DMS 273 treated with DMSO at 0.1 percent for 48 hours (cell line): ENCODE measurements at places on chromosomes 3 and 15.

GRCh38 chr3:143070977-143071551, 48.5 kb upstream of the CHST2 start:
- DNase-seq = no peak

- no peak for DNase-seq
Observed at GRCh38 chr3:183690402-183690995, 7.1 kb upstream of the YEATS2 start.

DNA sequence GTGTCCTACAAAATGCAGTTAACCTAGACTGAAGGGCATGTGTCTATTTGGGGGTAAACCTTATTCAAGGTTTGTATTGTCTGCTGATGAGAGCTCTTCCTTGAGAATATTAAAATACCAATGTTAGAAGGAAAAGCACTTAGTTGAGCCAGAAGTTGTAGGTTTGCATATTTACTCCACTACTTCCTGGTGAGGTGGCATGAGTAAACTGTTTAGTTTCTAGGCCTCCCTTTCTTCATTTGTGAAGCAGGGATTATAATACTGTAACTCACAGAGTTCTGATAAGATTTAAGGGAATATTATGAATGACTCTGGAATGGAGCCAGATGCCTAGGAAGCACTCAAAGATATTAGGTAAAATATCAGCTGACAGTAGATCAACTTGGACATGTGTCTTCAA, 46.7 kb downstream of the CD200R1L start:
- DNase-seq = no peak

DNA sequence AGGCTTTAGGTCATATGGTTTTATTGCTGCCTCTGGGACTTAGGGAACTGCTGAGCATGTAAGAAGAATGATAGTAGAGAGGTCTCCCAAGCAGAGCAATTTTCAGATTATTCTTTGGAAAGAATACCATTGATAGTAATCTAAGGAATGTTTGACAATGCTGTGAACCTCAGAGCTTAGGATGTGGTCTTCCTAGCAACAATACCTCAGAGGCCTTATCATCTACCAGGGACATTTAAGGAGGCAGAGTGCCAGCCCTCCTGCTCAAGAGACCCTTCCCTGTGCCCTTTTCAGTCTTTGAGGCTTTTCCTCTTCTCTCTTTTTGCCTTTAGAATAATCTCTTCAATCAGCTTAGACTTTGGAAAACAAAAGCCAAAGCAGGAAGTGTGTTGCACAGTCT, 272.1 kb downstream of the OXSM start:
- no peak for DNase-seq

GRCh38 chr3:98746882-98747281, 16.3 kb upstream of the ST3GAL6 start:
- no peak for DNase-seq

DNA sequence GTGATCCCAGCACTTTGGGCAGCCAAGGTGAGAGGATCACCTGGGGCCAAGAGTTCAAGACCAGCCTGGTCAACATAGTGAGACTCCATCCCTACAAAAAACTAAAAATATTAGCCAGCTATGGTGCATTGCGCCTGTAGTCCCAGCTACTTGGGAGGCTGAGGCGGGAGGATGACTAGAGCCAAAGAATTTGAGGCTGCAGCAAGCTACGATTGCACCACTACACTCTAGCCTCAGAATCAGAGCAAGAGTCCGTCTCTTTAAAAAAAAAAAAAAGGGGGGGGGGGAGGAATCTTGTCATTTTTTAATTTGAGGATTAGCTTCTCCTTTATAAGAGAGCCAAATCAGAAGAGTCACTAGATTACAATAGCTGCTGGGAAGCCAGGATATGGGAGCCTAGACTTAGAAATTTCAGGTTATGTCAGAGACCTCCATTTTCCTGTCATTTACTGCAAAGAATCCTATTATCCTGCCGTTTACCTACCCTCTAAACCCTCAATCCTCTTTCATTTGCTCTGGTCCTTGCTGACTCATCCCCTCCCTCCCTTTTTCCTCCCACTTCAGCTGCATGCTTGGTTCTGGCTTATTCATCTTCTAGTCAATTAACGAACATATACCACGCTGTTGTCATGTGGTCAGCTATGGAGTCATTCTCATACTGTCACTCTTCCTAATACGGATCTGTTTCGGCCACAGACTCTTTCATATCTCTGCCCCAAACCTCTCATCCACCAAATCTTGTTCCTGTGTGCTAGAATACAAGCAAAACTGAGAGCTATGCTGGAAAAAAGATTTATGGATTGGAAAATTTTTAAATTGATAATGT, 83.8 kb upstream of the PPIB start:
- DNase-seq = no peak

DNA sequence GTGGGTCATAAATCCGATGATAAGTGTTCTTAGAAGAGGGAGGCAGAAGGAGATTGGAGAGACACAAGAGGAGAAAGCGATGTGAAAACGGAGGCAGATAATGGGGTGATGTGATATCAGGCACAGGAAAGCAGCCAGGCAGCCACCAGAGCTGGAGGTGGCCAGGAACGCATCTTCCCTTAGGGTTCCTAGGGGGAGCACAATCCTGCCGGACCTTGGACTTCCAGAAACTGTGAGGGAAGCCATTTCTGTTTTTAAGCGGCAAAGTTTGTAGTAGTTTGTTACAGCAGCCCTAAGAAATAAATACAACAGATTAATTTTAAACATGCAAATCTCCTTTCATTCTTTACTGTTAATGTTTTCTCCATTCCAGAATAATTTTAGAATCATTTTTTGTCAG, 259.9 kb upstream of the TMC3 start:
- no peak for DNase-seq

DNA sequence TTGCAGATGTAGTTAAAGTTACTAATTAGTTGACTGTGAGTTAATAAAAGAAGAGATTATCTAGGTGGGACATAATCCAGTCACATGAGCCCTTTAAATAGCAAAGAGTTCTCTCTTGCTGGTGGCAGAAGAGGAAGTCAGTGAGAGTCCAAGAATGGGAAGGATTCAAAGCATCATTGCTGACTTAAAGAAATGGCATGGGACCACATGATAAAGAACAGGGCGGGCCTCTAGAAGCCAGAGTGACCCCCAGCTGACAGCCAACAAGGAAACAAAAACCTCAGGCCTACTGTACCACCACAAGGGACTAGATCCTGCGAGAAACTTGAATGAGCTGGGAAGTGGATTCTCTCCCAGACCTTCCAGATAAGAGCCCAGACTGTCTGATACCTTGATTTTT, 447.2 kb upstream of the CCDC54 start:
- DNase-seq = no peak

DNA sequence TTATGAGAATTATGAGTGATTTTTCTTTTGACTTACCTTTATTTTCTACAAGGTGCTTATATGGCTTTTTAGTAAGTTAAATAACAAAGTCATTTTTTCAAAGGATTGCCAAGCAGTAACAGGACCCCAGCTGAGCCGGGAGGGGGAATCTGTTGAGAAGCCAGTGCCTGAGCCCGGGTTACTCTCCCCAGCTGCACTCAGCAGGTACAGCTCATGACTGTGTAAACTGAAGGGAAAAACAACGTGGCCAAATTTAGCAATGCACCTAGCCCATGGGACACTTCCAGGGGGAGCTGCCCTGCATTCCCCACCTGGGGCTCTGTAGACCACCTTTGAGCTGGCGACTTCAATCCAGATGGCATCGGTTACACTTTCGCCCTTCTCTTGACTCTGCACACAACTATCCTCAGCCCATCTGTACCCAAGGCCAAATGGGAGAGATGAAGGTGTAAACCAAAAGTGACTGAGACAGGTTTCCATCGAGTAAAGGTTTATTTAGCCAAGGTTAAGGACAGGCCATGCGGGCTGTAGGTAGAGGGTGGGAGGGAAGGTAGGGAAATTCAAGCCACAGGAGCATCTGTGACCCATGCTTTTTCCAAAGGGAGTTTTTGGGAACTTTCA, 18.2 kb upstream of the HCN4 start:
- DNase-seq = no peak

- no peak for DNase-seq
Observed at GRCh38 chr15:50458348-50459112, 34.3 kb downstream of the USP8 start.

DNA sequence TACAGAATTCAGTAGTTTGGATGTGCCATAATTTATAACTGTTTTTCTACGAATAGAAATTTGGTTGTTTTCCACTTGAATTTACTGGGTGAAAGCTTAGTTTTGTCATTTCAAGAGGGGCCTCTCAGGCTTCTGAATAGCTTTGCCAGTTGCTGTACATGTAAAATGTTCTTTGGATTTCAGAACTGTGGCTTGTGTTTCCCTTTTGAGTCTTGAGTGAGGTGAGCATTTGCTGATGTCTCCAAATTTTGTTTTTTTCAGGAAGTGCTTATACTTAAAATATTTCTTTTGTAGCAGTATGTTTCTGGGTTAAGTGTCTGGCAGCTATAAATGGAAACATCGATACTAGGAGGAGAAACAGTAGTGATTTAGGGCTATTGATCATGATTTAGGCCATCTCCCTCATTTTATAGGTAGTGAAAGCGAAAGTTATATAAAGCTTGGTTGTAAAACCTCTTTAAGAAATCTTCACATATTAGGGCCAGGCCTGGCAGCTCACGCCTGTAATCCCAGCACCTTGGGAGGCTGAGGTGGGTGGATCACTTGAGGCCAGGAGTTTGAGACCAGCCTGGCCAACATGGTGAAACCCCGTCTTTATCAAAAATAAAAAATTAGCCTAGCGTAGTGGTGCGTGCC, 9.2 kb upstream of the TRAK1 start:
- no peak for DNase-seq
